ENCODE measurements at places on chromosomes 2 and 18. TPM values are rescaled to one million over a fixed set of nuclear protein-coding genes. Genes with fewer than 3 reads are reported as not detected.

DNAH6 gene
- total RNA-seq: 0.21 TPM

DOK6 gene
- total RNA-seq: not detected

RBM45 gene
- total RNA-seq: 12.0 TPM

GPR75 gene
- 1.4 TPM for total RNA-seq

TLX2 gene
- 0.12 TPM for total RNA-seq

- no peak overlapping the region for H3K4me3 ChIP-seq
- peaks cover 12% of the 10 kb centered on the region for H3K4me1 ChIP-seq
- H3K27me3 ChIP-seq: no peaks in the 10 kb centered on the region
- DNase-seq: no peak
- H3K27ac ChIP-seq: no peak overlapping the region
These were observed 172.5 kb downstream of the MYO1B start for GRCh38 chr2:191417746-191418145.

DNA sequence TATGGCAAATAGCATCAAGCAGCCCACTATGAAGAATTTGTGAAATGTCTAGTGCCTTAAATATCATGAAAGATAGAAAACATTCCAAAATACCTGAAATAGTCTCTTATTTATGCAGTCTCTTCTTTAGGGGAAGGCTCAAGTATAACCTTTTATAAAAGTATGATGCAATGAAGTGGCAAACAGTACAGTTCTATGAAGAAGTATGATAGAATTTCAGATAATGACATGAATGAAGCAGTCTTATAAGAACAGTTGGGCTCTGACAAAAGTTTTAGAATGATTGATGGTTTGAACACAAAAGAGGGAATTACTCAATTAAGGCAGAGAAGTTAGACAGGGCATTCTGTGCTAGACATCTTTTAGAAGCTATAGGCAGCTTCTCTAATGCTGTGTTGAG, 1791.8 kb upstream of the PIK3C3 start:
- no peaks in the 10 kb centered on the region for H3K27me3 ChIP-seq
- H3K36me3 ChIP-seq: no peaks in the 10 kb centered on the region
- H3K27ac ChIP-seq: no peak overlapping the region
- no peaks in the 10 kb centered on the region for H3K4me1 ChIP-seq
- DNase-seq: no peak

GRCh38 chr2:216733046-216733445, 37.7 kb upstream of the IGFBP5 start:
- H3K4me1 ChIP-seq: no peaks in the 10 kb centered on the region
- H3K36me3 ChIP-seq: no peaks in the 10 kb centered on the region
- H3K4me3 ChIP-seq: no peak overlapping the region
- DNase-seq: no peak

- peak overlapping the region; percentile 89 for H3K27ac ChIP-seq
- peak overlapping the region; percentile 34 for H3K4me3 ChIP-seq
- H3K36me3 ChIP-seq: peaks cover 24% of the 10 kb centered on the region
- H3K4me1 ChIP-seq: peaks cover 25% of the 10 kb centered on the region
- DNase-seq: peak; percentile 16
These were observed 13.5 kb upstream of the REL start for GRCh38 chr2:60867848-60868247.

DNA sequence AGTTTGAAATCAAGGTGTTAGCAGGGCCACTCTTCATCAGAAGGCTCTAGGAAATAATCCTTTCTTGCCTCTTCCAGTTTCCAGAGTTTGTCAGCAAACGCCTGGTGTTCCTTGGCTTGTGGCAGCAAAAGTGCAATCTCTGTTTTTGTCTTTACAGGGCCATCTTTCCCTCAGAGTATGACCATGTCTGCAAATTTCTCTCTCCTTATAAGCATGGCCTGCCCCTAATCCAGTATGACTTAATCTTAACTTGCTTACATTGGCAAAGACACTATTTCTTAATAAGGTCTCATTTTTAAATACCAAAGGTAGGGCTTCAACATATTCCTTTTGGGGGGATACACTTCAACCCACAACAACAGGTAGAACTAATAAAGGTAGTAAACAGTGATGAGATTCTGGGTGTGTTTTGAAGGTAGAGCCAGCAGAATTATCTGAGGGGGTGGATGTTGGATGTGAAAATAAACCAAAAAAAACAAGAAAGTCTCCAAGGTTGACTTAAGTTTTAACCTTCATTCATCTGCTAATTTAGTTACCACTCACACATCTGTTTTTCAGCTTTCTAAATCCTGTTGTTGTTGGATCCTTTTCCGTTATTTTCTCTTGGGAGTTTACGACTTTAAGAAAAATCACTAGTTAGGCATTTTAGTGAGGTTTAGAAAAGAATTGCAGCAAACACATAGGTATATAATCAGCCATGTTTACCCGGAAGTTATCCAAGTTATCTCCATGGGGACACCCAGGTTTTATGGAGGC, 234.4 kb upstream of the FIGN start:
- no peak overlapping the region for H3K4me3 ChIP-seq
- DNase-seq: no peak
- no peaks in the 10 kb centered on the region for H3K27me3 ChIP-seq

DNA sequence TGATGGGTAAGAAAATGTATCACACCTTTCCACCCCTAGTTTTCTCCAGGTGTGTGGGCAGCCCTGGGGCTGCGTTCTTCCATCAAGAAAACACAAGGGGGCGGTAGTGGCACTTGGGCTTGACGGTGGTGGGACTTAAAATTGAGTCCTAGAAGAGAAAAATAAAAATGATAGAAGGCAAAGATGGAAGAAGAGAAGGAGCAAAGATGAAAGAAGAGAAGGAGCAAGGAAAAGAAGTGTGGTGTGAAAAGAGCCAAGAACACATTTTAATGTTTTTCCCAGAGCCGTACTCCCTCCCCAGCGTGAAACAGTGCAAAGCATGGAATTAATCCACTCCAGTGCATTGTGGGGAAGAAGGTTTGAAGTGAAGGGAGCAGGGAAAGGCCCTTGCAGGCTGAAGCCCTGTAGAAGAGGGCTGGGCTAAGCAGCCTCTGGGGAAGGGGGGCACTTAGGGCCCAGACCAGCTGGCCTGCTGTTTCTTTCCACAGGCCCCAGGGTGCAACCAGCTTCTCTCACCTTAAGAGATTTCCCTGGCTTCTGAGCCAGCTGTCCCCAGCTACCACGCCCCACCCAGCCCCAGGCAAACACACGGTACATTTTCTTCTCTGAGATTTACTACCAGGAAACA, 256.8 kb downstream of the RNF152 start:
- DNase-seq: peak; percentile 19
- no peak overlapping the region for H3K27ac ChIP-seq
- H3K27me3 ChIP-seq: peaks cover 12% of the 10 kb centered on the region

GRCh38 chr18:57916684-57917083, 113.6 kb upstream of the ATP8B1 start:
- DNase-seq: no peak
- H3K4me1 ChIP-seq: peaks cover 10% of the 10 kb centered on the region
- H3K27me3 ChIP-seq: no peaks in the 10 kb centered on the region
- H3K36me3 ChIP-seq: no peaks in the 10 kb centered on the region
- no peak overlapping the region for H3K4me3 ChIP-seq

GRCh38 chr2:46269001-46269400, 28.2 kb upstream of the EPAS1 start:
- H3K36me3 ChIP-seq: no peaks in the 10 kb centered on the region
- no peak overlapping the region for H3K4me3 ChIP-seq
- peaks cover 13% of the 10 kb centered on the region for H3K4me1 ChIP-seq
- H3K27ac ChIP-seq: no peak overlapping the region
- H3K27me3 ChIP-seq: no peaks in the 10 kb centered on the region

GRCh38 chr18:37179384-37179783, 350.5 kb downstream of the KIAA1328 start:
- DNase-seq: no peak
- H3K27me3 ChIP-seq: no peaks in the 10 kb centered on the region
- H3K4me3 ChIP-seq: no peak overlapping the region
- no peak overlapping the region for H3K27ac ChIP-seq

GRCh38 chr2:26088038-26088643, 54.3 kb downstream of the RAB10 start:
- peaks cover 44% of the 10 kb centered on the region for H3K4me1 ChIP-seq
- H3K27ac ChIP-seq: no peak overlapping the region
- DNase-seq: no peak

DNA sequence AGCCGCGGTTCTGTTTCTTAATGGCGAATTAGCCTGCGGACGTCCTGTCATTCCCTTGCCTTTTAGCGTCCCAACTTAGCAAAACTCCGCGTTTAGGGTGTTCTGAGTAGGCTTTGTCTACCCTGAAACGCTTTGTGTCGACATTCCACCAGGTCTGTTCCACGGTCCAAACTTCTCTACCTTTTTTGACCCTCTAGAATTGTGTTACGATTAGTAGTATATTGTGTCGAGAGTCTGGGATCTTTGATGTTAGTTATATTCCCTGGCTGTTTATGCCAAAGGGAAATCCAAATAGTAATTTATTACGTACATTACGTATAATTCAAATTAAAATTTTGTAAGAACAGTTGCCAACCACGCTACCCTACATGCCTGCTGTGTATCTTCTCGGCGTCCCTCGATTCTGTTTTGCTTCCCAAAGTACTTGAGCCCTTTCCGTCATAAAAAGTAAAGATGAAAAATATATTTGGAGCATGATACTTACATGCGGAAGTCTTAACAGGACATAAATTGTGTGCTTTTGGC, 495 bp upstream of the TTC32 start:
- peaks cover 13% of the 10 kb centered on the region for H3K27me3 ChIP-seq
- peaks cover 11% of the 10 kb centered on the region for H3K36me3 ChIP-seq
- H3K27ac ChIP-seq: peak overlapping the region; percentile 83
- peak overlapping the region; percentile 90 for H3K4me3 ChIP-seq
- peaks cover 38% of the 10 kb centered on the region for H3K4me1 ChIP-seq

DNA sequence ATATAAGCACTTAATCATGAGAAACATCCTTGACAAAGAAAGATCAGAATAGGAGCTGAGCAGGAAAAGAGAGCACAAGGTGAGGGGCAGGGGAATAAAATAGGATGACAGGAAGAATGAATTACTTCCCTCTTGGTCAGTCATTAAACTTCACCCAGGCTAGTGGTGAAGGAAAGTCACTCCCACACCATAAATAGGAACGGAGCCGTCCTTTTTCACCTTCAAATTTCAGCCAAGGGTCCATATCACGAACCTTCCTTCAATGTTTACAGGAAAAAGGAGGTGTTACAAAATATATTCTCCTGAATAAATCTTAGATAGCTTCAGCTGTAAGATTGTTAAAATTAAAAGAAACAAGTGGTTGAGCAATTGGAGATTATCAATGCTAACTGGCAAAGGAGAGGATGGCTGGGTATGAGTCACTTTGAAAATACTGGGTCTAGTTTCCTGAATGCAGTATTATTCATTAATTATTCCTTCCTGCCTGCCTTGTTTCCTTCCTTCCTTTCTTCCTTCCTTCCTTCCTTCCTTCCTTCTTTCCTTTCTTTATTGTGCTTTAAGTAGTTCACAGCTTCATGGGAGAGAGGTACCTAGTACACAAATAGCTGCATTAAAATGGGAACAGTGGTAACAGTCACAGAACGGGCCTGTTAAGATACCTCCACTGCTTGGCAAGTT, 292.3 kb upstream of the ID2 start:
- peaks cover 6% of the 10 kb centered on the region for H3K4me1 ChIP-seq
- no peak for DNase-seq
- no peaks in the 10 kb centered on the region for H3K36me3 ChIP-seq

All from activated naive CD8-positive, alpha-beta T cell treated with anti-CD3 and anti-CD28 coated beads for 36 hours (primary cell).